ENCODE measurements at places on chromosomes 4 and X.

DNA sequence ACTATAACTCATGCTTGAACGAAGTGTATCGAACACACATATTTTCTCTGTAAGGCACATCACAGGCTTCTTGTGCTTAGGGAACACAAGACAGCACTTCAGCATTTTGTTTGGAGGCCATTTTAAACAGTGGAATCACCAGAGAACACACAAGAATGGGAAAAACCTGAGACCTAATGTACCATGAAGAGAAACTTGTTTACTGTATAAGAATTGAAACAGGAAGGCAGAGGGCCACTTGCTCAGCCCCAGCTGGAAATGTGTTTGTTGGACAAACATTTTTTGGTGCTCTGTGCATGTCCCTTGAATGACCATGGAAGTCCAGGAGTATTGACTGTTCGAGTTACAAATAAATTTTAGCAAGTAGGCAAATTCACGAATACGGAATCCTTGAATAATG, 47.5 kb downstream of the RAPGEF2 start:
- DNase-seq, result no peak

DNA sequence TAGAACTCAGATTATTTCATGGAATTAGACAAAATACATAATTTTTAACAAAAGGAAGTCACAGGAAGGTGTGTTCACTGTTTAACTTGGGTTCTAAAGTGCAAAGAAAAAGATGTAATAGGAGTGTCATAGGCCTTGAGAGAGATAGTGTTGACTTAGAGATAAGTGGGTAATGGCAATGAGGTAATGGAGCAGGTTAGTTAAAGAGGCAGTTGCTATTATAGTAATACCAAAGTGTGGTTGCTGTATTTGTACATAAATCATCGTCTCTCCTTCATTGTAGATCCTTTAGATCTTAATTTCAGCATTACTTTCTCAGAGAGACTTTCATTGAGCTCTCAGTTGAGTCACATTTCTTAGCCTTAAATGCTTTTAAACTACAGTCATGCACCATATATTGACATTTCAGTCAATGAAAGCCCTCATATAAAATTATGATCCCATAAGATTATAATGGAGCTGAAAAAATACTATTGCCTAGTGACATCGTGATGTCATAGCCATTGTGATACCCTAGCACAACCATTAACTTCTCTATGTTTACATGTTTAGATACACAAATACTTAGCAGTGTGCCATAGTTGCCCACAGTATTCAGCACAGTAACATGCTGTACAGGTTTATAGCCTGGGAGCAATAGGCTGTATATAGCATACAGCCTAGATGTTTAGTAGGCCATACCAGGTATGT, 245.4 kb downstream of the ADGRL3 start:
- DNase-seq, result no peak

DNA sequence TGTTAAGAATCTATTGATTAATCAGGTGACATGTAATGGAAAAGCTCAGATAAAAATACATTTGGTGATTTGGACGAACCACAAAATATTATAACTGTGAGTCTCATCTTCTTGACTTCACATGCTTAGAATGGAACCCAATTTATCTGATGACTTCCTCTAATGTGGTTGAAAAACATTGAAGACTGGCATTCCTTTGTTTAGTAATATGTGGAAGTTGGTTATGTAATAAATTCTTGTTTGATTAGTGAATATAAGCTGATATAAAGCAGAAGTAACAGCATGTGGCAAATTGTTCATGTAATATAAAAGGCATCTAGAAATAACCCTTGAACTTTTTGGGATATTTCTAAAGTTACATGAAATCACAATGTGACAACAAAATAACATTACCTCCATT, 9.7 kb downstream of the GIMD1 start:
- no peak for DNase-seq

DNA sequence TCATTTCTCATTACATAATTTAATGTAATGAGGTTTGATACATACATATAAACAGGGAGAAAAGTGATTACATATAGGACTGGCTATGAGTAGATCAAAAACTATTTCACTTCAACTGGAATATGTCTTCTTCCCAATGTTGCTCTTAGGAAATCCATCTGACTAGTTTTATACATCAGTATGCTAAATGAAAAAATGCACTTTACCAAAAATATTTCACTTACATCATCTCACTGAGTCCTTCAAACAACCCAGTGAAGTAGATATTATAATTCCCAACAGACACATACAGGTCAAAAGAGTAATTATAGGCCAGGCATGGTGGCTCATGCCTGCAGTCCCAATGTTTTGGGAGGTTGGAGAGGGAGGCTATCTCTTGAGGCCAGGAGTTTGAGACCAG, 215.9 kb downstream of the MID1 start:
- no peak for DNase-seq

- no peak for DNase-seq
Measured at GRCh38 chrX:144637731-144638130, 609.6 kb upstream of the SPANXN1 start.

GRCh38 chr4:18441203-18441590, 419.6 kb upstream of the LCORL start:
- no peak for DNase-seq

GRCh38 chrX:100216083-100216482, 194.0 kb downstream of the PCDH19 start:
- no peak for DNase-seq

GRCh38 chr4:27779827-27780226, 919.2 kb downstream of the STIM2 start:
- DNase-seq, result no peak

All from OCI-M1 (cell line).